ENCODE measurements at places on chromosomes 16 and 17. TPM values are rescaled to one million over a fixed set of nuclear protein-coding genes. Genes with fewer than 3 reads are reported as not detected.

The SYNGR3 gene
- total RNA-seq = 1.9 TPM

The SULT1A2 gene
- 0.50 TPM for total RNA-seq

- peaks cover 53% of the 10 kb centered on the region for H3K27me3 ChIP-seq
- peaks cover 16% of the 10 kb centered on the region for H3K4me1 ChIP-seq
- H3K36me3 ChIP-seq = no peaks in the 10 kb centered on the region
- H3K4me3 ChIP-seq = no peak overlapping the region
Measured at GRCh38 chr17:46822388-46822921, 4.0 kb upstream of the WNT3 start.

DNA sequence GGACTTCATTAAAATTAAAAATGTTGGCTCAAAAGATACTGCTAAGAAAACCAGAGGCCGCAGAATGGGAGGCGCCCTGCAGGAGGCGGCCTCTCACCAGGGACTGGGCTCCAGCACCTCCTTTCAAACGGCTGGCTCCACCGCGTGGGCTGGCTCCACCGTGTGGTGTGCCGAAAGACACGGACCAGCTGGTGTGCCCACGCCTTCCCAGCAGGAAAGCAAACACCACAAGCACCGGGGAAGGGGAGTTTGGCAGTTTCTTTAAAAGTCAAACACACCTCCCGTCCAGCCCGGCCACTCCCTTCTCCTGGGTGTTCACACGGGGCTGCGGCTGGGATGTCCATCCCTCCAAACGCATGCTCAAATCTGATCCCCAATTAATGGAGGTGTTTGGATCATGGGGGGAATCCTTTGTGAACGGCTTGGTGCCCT is 13.9 kb downstream of the HAGH start:
- no peak overlapping the region for H3K4me3 ChIP-seq
- H3K4me1 ChIP-seq = peaks cover 5% of the 10 kb centered on the region

DNA sequence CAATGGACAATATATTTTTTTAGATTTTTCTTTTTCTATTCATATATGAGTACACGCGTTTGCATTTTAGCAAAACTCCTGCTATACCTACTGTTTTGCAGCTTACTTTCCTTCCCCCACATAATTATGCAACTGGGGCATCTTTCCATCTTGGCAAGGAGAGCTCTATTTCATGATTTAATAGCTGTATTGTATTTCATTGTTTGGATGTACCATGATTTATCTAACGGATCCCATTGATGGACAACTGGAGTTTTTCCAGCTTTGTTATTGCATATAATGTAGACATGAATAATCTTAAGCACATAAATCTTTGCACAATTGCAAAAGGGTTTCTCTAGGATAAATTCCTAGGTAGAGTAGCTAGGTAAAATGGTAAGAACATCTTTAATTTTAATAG is 133.9 kb downstream of the PITPNC1 start:
- no peak for DNase-seq
- peaks cover 2% of the 10 kb centered on the region for H3K4me1 ChIP-seq
- H3K27me3 ChIP-seq = no peaks in the 10 kb centered on the region
- H3K4me3 ChIP-seq = no peak overlapping the region

GRCh38 chr16:53737552-53737951 is 33.6 kb downstream of the FTO start:
- H3K27me3 ChIP-seq = no peaks in the 10 kb centered on the region
- H3K4me3 ChIP-seq = no peak overlapping the region

- peaks cover 53% of the 10 kb centered on the region for H3K4me1 ChIP-seq
- no peaks in the 10 kb centered on the region for H3K27me3 ChIP-seq
- peaks cover 60% of the 10 kb centered on the region for H3K36me3 ChIP-seq
- DNase-seq = peak; percentile 90
Measured at GRCh38 chr17:44210342-44211192, 8.9 kb downstream of the UBTF start.

The HSD17B2 gene
- not detected for total RNA-seq

The RTN4RL1 gene
- 0.19 TPM for total RNA-seq

The ZBTB4 gene
- total RNA-seq = 28.4 TPM

DNA sequence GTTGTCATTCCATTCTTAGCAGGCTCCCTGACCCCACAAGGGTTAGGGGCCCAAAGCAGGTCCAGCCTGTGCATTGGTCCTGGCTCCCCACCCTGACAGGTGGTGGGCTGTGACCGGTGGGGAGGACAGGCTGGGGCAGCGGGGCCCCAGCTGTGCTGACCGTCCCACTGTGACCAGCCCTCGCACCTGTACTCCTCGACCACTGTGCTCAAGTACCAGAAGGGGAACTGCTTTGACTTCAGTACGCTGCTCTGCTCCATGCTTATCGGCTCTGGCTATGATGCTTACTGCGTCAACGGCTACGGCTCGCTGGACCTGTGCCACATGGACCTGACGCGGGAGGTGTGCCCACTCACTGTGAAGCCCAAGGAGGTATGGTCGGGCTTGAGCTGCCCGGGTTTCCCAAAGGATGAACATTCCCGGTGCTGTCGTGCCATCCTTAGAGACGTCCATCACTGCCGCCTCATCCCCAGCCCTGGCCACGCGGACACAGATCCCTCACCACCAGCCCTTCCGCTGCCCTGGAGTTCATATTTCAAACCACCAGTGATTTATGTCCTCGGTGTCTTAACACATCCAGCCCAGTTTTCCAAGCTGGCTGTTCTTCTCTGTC is 7.3 kb downstream of the DRC7 start:
- H3K4me1 ChIP-seq = no peaks in the 10 kb centered on the region
- H3K27ac ChIP-seq = no peak overlapping the region

DNA sequence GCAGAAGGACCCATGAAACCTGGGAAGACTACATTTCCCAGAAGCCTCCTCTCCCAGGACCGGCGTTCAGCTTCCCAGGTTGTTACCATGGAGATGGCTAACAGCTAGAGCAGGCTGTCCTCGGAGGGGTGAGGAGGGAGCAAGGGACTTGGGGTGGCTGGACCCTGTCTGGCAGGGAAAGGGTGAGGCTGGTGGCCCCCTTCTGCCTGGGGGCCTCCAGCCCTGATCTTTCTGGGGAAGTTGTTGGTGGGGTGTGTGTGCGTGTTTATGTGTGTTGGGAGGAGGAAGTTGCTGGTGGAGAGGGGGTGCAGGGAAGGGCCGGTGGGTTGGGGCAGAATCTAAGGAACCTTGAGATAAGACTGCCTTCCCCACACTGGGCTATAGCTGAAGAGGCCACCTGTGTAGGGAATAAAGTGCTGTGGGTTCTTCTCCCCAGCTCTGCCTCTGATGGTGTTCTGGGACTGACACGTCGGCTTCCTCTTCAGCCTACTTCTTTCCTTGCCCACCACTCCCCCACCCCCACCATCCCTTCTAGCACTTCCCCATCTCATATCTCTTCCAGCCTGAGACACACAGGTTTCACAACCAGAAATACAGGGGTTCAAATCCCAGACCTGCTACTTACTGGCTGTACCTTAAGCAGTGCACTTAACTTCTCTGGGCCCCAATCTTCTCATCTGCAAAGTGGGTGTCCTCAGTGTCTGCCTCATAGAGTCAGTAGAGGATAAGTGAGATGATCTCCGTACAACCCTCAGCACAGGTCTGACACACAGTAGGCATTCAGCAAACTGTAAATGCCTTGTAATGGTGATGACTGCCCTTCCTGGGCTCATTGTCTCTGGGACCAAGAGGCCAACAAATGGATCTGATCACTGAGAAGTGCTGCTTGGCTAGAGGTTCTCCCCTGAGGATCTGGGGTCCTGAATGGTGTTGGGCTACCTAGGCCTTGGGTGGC is at the start of gene DRC7:
Gene DRC7, plus strand, starts transcription at position 82 of the 955 bp plus-strand sequence. CDS start 3,144 bp downstream, outside the sequence.
- H3K27ac ChIP-seq = no peak within 1 kb of the TSS
- peaks cover 15% of the 10 kb centered on the region for H3K27me3 ChIP-seq
- H3K4me3 ChIP-seq = no peak within 1 kb of the TSS

- no peaks in the 10 kb centered on the region for H3K36me3 ChIP-seq
- peak overlapping the region; percentile 26 for H3K4me3 ChIP-seq
- H3K27ac ChIP-seq = peak overlapping the region; percentile 79
- peaks cover 44% of the 10 kb centered on the region for H3K4me1 ChIP-seq
Measured at GRCh38 chr17:40069751-40070708, 7.3 kb downstream of the THRA start.

The HP gene
- not detected for total RNA-seq

- H3K27ac ChIP-seq = peak overlapping the region; percentile 27
- H3K36me3 ChIP-seq = no peaks in the 10 kb centered on the region
- DNase-seq = no peak
- peaks cover 30% of the 10 kb centered on the region for H3K4me1 ChIP-seq
- no peak overlapping the region for H3K4me3 ChIP-seq
- H3K27me3 ChIP-seq = no peaks in the 10 kb centered on the region
Measured at GRCh38 chr17:3796822-3797170, 4.2 kb downstream of the ITGAE start.

GRCh38 chr17:65230040-65230439 is 92.9 kb downstream of the RGS9 start:
- no peak overlapping the region for H3K27ac ChIP-seq
- H3K36me3 ChIP-seq = no peaks in the 10 kb centered on the region
- peaks cover 25% of the 10 kb centered on the region for H3K4me1 ChIP-seq
- peaks cover 13% of the 10 kb centered on the region for H3K27me3 ChIP-seq

- H3K36me3 ChIP-seq = peaks cover 58% of the 10 kb centered on the region
- peaks cover 41% of the 10 kb centered on the region for H3K4me1 ChIP-seq
- DNase-seq = no peak
Measured at GRCh38 chr17:78706271-78706915, 75.7 kb downstream of the CYTH1 start.

DNA sequence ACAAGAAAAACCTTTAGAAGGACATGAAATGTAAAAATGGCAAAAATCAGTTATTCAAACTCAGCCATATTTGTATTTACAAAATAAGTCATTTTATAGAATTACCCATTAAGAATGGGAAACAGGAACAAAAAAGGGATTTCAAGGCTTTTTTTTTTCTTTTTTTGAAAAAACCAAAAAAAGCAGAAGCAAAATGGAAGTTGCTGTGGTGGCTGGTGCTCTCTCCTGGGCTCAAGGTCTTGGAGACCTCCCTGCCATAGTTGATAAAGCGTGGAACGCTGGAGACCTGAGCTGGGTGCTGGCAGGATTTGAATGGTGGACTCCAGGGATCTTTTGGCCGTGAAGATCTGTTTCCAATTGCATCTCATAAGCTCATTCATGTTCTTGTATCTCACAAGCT is 3.1 kb downstream of the PLCG2 start:
- no peaks in the 10 kb centered on the region for H3K36me3 ChIP-seq
- peaks cover 39% of the 10 kb centered on the region for H3K27me3 ChIP-seq
- no peak overlapping the region for H3K27ac ChIP-seq
- H3K4me3 ChIP-seq = no peak overlapping the region
- DNase-seq = no peak

- H3K4me1 ChIP-seq = no peaks in the 10 kb centered on the region
- peaks cover 55% of the 10 kb centered on the region for H3K36me3 ChIP-seq
- no peak overlapping the region for H3K27ac ChIP-seq
Measured at GRCh38 chr17:17223736-17224135, 13.2 kb downstream of the FLCN start.

- no peak for DNase-seq
- H3K4me1 ChIP-seq = no peaks in the 10 kb centered on the region
- no peak overlapping the region for H3K27ac ChIP-seq
- no peaks in the 10 kb centered on the region for H3K27me3 ChIP-seq
- H3K36me3 ChIP-seq = no peaks in the 10 kb centered on the region
- H3K4me3 ChIP-seq = no peak overlapping the region
Measured at GRCh38 chr16:1049976-1050247, 22.6 kb upstream of the SSTR5 start.

GRCh38 chr16:12436201-12436657 is 367.5 kb downstream of the CPPED1 start:
- no peaks in the 10 kb centered on the region for H3K27me3 ChIP-seq
- no peak for DNase-seq
- no peaks in the 10 kb centered on the region for H3K4me1 ChIP-seq
- no peak overlapping the region for H3K4me3 ChIP-seq

DNA sequence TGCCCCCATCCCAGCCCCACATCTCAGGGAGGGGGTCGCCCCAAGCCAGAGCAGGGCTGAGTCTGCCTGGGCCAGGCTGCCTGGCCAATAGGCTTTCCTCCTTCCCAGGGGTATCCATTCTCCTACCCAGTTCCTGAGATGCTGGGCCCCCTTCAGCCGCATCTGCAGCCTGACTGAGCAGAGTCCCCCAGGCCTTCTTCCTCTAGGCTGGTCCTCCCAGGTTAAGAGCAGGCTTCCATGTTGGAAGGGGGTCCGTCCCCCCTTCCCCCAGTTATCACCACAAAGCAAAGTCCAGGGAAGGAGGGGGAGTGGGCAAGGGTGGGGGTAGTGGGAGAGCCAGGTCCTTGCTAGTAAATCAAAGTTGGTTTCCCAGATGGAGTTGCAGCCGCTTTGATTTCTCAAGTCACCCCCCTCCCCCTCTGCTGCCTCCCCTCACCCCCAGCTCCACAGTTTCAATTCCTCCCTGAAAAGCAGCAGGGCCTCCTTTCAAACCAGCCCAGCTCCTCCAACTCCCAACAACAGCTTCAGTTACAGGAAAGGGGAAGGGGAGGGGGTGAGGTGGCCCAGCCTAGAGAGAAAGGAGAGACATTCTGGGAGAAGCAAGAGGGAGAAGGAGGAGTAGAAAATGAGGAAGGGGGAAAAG is 9.5 kb upstream of the FZD2 start:
- no peaks in the 10 kb centered on the region for H3K4me1 ChIP-seq
- H3K27ac ChIP-seq = no peak overlapping the region
- no peak overlapping the region for H3K4me3 ChIP-seq
- peaks cover 31% of the 10 kb centered on the region for H3K27me3 ChIP-seq
- H3K36me3 ChIP-seq = no peaks in the 10 kb centered on the region

GRCh38 chr17:50196826-50197225 is 4.6 kb downstream of the COL1A1 start:
- H3K4me1 ChIP-seq = peaks cover 22% of the 10 kb centered on the region
- peaks cover 30% of the 10 kb centered on the region for H3K27me3 ChIP-seq
- no peak for DNase-seq
- no peak overlapping the region for H3K27ac ChIP-seq
- no peaks in the 10 kb centered on the region for H3K36me3 ChIP-seq
- no peak overlapping the region for H3K4me3 ChIP-seq

GRCh38 chr16:2857451-2858244 is at the start of gene PRSS22:
TSS of gene PRSS22 (minus strand) at chr16:2858170. CDS start at chr16:2858104, 66 bp downstream.
- peaks cover 7% of the 10 kb centered on the region for H3K36me3 ChIP-seq
- no peak for DNase-seq
- no peak within 1 kb of the TSS for H3K4me3 ChIP-seq
- H3K27me3 ChIP-seq = peaks cover 12% of the 10 kb centered on the region
- H3K27ac ChIP-seq = no peak within 1 kb of the TSS

The KCNJ18 gene
- total RNA-seq = not detected

The RHBDL1 gene
- total RNA-seq = 1.5 TPM

The SLC16A11 gene
- total RNA-seq = not detected

DNA sequence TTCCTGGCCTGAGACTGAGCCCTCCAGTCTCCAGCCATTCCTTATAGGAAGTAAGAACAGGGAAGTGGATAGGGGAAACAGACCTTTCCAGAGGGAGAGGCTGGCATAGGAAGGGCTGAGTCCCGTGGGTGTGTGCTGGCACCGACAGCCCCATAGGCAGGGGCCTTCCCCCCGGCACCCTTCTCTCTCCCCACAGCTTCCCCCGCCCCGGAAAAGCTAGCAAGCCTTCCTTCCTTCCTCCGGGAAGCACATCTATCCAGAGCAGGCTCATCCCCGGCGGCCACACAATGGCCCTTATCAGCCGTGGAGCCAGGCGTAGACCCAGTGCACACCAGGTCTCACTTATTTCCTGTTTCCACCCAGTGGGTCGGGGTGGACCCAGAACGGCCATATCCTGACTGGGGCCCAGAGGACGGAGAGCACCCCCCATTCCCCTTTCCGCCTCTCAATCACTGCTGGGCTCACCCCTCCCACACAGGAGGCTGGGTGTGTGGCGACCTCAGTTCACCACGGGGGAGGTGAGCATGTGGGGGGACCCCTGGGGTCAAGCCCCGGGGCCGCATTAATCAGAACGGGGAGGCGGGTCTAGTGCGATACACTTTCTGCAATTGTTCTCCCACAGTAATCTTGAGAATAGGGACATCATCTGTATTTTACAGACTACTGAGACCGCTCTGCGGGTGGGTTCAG is 950 bp upstream of the MYO1C start:
- H3K27ac ChIP-seq = no peak overlapping the region
- H3K4me3 ChIP-seq = peak overlapping the region; percentile 22
- peaks cover 26% of the 10 kb centered on the region for H3K4me1 ChIP-seq
- DNase-seq = no peak
- peaks cover 1% of the 10 kb centered on the region for H3K27me3 ChIP-seq
